Tibial nerve (tissue), 4 donors: ENCODE measurements at places on chromosomes 5 and 9. TPM values are rescaled to one million over a fixed set of nuclear protein-coding genes. Genes with fewer than 3 reads are reported as not detected.

The LAMC3 gene
- total RNA-seq: not detected

The AHRR gene
- not detected for total RNA-seq

The DDX4 gene
- not detected for total RNA-seq

- no peaks in the 10 kb centered on the region for H3K36me3 ChIP-seq
- H3K27ac ChIP-seq: no peak overlapping the region
- H3K4me1 ChIP-seq: no peaks in the 10 kb centered on the region
- no peak for DNase-seq
- no peaks in the 10 kb centered on the region for H3K27me3 ChIP-seq
Measured at GRCh38 chr5:33067291-33067690, 356.2 kb downstream of the NPR3 start.

- no peak overlapping the region for H3K27ac ChIP-seq
- peak overlapping the region; percentile 52 for H3K4me3 ChIP-seq
- DNase-seq: peak; percentile 35
- H3K36me3 ChIP-seq: no peaks in the 10 kb centered on the region
- no peaks in the 10 kb centered on the region for H3K27me3 ChIP-seq
- peaks cover 11% of the 10 kb centered on the region for H3K4me1 ChIP-seq
Measured at GRCh38 chr9:8857926-8858595, 1058.5 kb upstream of the DMAC1 start.

DNA sequence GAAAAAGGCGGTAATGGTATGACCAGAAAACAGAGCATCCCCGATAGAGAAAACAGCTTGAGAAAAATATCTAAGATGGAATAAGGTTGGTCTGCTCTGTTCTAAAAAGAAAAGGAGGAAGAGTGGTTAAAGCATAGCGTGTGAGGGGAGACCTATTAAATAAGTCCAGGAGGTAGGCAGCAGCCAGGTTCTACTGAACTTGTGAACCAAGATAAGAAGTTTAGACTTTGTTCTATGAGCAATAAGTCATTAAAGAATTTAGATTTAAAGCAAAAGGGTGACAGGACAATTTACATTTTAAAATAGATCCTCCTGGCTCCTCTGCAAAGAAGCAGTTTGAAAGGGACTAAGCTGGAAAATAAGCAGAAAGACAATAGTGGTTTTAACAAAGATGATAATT, 81.3 kb upstream of the COX7C start:
- H3K4me1 ChIP-seq: no peaks in the 10 kb centered on the region
- H3K27me3 ChIP-seq: no peaks in the 10 kb centered on the region
- H3K4me3 ChIP-seq: no peak overlapping the region
- H3K27ac ChIP-seq: no peak overlapping the region
- no peak for DNase-seq
- H3K36me3 ChIP-seq: no peaks in the 10 kb centered on the region
